ENCODE measurements at places on chromosomes 6 and 20.
A peak's percentile ranks its signal among the peaks of the same experiment; 100 is the strongest.

DNA sequence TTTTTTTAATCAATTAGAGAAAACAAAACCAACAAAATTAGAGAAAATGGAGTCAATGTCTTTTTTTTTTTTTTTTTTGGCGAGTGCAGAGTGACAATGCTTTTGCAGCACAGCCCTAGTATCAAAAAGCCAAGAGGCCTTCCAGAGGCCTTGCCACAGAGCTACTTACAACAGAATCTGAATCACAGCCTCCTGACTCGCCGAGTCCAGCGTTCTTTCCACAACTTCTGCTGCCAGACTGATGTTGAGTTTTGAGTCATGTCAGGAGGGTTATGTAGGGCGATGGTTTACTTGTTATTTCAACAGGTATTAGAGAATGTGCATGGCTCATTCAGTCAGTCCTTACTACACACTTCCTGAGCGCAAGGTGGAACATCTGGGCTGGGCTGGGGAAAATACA is 88.6 kb downstream of the FNDC1 start:
- DNase-seq = no peak

GRCh38 chr6:45927421-45928320 is 88.0 kb downstream of the CLIC5 start:
- DNase-seq = no peak

- DNase-seq = no peak
Measured at GRCh38 chr6:125550892-125551291, 198.5 kb upstream of the HEY2 start.

- DNase-seq = no peak
Measured at GRCh38 chr20:46134716-46135115, 16.6 kb downstream of the CD40 start.

DNA sequence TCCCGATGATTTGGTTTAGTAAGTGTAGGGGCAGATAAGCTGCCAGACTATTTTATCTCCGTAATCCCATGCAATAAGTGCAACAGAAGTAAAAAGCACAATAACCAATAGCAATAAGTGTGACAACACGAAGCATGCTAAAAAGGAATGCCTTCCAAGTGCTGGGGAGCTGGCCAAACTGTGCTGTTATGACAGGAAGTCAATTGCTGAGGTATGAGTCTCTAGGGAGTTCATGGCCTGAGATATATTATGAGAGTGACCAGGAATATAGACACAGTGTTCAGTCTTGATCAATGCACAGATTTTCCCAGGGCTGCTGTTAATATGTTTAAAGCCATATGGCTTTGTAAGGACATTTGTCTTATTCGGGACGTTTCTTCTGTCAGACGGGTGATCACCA is 10.5 kb upstream of the ANGPT4 start:
- DNase-seq = no peak

DNA sequence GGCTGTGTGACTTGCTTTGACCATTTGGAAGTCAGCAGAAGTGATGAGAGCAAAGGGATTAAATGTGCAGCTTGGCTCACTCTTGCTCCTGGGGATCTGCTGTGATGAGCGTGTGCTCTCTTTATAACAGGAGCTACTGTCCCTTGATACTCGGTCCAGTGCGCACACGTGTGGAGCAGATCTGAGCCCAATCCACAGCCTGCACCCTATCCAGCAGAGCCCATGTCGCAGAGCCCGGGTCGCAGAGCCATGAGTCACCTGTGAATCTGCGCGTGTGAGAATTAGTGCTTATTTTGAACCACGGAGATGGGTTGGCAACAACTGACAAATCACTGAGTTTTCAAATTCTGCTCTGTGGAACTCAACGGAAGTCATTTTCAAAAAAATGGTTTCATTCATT is 291.0 kb upstream of the SULF2 start:
- no peak for DNase-seq

GRCh38 chr6:8830794-8831193 is 395.4 kb upstream of the SLC35B3 start:
- DNase-seq = no peak

DNA sequence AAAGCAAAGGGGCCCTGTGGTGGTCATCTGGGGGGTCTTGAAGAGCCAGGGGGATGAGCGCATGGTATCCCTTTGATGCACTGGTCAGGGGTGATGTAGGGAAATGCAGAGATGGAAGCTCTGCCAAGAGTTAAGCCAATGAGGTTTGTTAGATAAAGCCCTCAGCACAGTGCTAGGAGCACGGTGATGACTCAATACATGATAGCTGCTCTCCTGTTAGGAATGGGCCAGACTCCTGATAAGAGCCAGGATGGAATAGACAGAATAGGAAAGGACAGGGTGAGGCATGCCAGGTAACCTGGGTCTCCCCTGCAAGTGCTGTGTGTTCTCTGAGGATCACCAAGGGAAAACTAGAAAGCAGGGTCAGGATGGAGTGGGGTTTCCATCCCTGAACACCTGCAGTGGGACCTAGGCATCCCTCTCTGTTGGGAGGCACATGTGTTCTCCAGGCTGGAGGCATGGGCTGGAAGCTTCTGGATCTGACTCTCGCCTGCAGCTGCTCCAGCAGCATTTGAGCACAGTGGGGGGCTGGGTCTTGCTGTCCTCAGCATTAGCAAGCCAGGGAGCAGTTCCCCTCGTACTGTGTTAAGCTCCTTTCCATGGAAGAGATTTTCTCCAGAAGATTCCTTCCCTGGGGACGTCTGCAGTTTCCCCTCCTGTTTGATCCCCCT is 71.8 kb upstream of the TIAM2 start:
- DNase-seq = no peak

DNA sequence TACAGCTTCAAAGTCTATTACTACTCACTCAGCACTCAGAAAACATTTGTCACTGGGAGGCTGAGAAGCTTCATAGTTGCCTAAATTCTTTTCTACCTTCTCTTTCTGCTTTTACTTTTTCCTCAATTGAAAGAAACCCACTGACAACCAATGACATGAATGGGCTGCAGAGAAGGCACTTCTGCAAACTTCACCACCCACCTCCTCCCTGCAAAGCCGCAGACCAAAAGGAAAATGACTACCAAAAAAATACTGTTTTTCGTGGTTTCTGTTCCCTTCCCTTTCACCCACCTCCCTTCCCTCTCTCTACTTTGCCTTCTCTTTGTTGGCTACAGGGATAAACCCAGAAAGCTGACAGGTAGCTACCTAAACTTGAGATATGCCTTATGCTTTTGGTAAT is 3.2 kb downstream of the GNAS-AS1 start:
- DNase-seq = no peak

GRCh38 chr6:38806271-38806670 is 91.2 kb downstream of the DNAH8 start:
- DNase-seq = no peak

DNA sequence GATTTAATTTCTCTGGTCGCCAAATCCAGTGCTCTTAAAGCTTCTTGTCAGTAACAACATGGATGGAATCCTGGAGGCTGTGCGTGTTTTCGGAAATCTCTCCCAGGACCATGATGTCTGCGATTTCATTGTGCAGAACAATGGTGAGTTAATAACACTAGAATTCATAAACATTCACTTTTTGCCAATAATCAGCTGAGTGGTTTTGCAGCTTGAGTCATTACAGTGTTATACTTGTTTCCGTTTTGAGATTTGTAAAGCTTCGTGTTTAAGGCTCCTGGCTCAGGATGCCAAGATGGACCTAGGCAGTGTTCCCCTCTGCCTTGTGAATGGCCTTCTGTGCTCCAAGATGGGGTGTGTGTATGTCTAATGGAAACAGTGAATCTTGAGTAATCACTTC is 113.8 kb downstream of the ARMC2 start:
- peak; percentile 80 for DNase-seq

Data from fibroblast of the conjunctiva (primary cell).